ENCODE measurements at places on chromosomes 3 and 15.

DNA sequence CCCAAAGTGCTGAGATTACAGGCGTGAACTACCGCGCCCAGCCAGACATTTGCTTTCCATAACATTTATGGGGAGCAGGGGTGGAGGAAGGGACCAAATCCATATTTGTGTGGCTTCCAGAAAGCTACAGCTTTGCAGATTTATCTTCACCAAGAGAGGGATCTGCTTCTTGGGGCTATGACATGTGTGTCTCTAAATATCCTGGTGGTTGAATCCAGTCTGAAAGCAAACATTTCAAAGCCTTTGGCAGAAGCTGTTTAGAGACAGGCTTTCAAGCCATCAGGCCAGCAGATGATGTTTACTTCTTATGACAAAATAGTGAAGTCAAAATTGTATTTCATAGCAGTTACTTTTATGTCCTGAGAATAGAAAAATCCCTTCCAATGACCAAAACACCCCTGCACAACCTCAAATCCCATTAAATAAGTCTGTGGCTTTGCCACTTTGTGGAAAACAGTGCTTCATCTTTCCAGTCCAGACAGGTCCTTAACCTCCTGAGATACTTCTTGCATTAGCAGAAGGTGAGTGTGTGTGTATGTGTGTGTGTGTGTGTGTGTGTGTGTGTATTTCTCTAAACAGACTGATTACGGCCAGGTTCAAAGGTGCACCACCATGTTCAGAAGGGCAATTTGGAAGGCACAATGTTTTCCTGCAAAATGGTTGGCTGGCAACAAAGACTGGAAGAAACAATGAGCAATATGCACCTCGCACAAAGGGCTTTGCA is 191.4 kb upstream of the LRIG1 start:
- DNase-seq = no peak

DNA sequence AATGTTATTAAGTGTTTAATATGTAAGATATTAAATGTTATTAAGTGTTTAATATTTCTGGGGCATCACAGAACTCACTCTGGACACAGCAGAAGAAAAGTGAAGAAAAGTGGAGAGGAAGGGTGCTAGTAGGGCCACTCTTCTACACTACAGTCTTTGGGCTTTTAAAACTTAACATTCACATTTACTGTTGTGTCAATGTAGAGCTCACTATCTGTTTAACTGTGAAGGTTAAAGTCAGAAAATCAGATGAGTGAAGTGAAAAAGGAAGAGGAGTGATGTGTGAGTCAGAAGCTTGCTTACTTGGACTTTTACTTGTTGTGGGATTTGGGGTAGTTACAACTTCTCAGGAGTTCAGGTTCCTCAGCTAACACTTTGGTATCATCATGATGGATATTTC is 145.3 kb upstream of the DNAJC19 start:
- DNase-seq = no peak

GRCh38 chr15:77243135-77243534 is 172.2 kb upstream of the TSPAN3 start:
- DNase-seq = no peak

DNA sequence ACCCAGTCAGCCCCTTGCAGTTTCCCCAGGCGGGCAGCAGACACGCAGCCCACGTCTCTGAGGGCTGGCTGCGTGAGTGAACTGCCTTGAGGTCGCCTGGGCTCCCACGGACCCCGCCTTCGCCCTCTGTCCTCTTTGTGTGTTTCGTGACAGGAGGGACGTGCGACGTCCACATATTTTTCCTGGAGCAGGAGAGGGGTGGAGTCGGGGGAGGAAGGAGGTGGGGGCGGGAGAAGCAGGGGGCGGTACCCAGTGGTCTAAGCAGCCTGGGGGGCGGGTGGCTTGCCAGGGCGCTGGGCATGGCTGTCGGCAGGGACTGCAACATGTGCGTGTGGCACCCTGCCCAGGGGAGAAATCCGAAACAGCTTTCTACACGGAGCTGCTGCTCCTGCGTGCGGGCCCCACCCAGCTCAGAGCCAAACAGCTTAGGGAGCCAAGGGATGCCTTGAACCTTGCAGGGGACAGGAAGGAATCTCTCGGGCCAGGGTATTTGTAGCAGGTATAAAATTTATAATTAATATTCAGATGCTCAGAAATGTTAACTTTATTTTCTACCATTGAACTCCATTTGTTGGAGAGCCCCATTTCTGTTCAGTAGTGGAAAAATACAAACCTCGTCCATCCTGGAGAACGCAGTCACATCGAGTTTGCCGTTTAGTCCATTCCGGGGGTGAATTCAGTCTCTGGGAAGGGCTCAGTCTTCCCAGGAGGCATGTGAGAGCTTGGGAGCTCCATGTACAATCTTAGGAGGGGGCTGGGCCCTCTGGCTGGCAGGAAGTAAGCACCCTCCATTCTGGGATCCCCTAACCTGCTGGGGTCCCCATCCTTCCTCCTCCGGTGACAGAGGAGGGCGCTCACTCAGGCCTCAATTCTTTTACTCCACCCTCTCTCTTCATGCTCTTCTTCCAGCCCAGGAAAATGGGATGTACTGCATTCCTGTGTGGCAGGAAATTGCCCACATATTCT is 79.1 kb upstream of the MEF2A start:
- peak; percentile 70 for DNase-seq

DNA sequence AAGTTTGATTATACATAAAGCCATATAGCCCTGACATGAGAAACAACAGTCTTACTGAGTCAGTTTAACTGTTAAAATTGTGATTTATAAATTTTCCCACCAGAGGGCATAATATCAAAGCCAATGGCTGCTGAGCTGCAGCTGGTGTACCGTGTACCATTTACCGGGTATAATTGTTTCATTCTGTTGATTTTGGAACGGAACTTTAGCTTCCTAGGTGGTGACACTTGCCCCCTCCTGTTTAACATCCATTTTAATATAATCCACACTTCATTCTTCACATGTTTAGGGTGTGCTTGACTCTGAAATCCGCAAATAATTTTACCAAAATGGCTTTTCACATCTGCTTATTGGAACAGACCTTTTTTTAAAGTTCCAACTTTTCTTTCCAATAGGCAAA is 72.8 kb downstream of the SLC9A9 start:
- DNase-seq = no peak

DNA sequence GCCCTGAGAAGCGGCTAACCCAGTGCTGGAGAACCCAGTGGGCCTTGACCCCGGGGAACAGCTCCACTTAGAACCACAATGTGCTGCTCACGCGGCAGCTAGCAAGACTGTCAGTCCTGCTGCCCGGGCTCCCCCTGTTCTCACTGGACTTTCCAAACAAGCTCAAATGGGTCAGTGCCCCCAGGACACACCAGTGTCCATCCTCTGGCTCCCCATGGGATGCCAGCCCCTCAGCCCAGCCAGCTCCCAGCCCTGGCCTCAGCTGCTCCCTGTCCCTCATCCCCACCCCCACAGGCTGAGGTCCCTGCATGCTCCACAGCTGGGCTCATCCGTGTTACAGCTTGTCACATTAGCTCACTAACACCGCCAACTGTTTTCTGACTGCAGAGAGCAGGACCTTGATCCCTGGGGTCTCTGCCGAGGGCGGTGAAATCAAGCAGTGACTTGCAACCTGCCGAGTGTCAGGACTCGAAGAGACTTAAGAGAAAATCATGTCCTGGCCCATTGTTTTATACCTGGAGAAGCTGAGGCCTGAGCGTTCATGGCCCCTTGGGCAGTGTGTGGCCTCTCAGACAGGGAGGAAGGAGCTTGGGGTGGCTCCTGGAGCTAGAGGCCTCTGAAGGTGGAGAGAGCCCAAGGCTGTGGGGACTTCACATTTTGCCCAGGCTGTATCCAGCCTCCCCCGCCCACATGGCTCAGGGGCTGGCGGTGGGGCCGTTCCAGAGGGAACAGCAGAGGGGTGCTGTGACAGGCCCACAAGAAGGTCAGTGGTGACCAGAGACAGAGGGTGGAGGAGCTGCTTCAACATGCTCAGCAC is 157.5 kb downstream of the MEGF11 start:
- no peak for DNase-seq

DNA sequence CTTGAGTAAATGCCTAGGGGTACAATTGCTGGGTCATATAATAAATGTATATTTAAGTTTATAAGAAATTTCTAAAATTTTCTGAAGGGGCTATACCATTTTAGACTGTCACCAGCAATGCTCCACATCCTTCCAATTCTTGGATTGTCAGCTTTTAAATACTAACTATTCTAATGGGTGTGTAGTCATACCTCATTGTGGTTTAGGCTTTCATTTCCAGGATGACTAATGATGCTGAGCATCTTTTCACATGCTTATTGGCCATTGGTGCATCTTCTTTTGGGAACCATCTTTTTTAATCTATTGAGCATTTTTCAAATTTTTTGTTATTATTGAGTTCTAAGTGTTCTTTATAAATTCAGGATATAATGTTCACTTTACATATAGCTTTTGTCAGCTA is 52.5 kb upstream of the CORO2B start:
- no peak for DNase-seq

All from uterus (tissue), 4 donors.